ENCODE measurements at places on chromosomes 5 and 9.
A peak's percentile ranks its signal among the peaks of the same experiment; 100 is the strongest.

GRCh38 chr5:1513326-1514026, 10.3 kb downstream of the LPCAT1 start:
- DNase-seq, result no peak

DNA sequence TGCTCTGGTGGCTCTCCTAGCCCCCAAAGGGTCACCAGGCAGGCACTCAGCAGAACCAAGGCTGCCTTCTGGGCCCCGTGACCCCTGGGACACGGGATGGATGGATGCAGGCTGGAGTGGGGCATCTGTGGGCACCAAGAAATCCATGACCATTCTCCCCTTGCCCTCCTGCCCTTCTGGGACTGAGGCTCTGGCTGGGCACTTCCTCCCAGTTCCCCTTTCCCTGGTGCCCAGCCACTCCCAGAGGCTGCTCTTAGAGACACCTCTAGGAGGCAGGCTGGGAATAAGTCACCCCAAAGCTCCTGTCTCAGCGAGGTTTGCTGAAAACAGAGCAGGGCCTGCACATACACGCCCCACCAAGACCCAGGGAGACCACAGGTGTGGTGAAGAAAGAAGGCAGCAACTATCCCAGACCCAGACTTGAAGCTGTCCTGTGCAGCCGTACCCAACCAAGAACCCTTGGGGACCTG, 943 bp downstream of the STING1 start:
- DNase-seq, result peak; percentile 42

DNA sequence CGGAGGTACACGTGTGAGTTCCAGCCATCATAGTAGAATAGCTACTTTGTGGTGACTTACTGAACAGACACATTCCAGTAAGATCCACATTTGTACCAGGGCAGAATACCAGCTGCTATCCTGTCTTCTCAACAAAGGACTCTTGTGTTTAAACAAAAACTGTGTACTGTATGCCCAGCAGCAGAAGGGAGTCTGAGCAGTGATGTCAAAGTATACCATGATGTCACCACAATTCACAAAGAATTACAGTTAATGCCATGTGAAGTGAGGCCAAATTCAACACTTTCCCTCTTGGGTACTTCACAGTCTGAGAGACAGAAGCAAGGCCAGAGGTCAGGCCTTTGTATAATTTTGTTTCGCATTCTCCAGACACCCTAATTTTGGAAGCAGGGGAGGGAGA, 137.0 kb downstream of the ADAMTSL1 start:
- no peak for DNase-seq

- no peak for DNase-seq
Observed at GRCh38 chr5:143025971-143026370, 255.8 kb downstream of the ARHGAP26 start.

GRCh38 chr9:127534931-127535330, 77.1 kb upstream of the STXBP1 start:
- no peak for DNase-seq

Data from GF-D8 (cell line).